ENCODE measurements at places on chromosomes 4 and X.
A peak's percentile ranks its signal among the peaks of the same experiment; 100 is the strongest.

- DNase-seq, result peak; percentile 88
Measured at GRCh38 chrX:155070975-155071693, at the start of the genes BRCC3, CMC4 and MTCP1. Gene BRCC3 (plus strand): TSS chrX:155071508. CDS start chrX:155071528, 20 bp downstream. Gene CMC4 (minus strand): TSS chrX:155071136. CDS start chrX:155064023, 7,113 bp downstream. Gene MTCP1 (minus strand): TSS chrX:155071136. CDS start chrX:155066010, 5,126 bp downstream.

DNA sequence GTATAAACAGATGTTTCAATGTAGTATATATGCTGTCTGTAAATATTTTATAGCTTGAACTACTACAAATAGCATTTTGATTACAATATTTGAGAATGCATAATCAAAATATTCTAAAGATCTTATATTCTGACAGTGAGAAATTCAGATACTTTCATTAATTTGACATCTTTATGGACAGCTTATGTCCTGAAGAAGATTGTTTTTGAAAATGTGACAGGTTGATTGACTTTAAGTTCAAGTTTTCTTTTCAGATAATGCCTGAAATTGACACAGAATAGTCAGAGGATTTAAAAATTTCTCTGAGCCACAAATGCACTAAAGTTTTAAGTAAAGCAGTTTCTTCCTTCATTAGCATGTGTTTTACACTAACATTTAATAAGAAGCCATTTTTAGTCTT is 799.8 kb downstream of the CCSER1 start:
- DNase-seq, result no peak

DNA sequence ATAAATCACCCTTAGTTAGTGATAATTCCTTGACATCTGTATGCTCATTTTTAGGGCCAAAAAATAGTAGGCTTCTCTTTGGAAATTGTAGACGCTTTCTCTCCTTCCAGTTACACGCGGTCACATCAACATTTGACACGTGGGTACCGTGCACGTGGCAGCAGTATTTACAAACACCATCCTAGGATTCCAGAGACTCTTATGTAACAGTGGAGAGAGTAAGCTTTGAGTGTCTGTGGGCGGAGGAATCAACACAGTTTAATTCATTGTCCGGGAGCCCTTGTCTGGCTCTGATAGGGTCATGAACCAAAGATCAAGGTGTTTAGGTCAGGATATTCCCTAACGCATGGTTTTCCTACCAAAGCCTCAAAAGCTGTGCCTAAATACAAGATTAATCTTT is 12.2 kb downstream of the TET2 start:
- peak; percentile 33 for DNase-seq

DNA sequence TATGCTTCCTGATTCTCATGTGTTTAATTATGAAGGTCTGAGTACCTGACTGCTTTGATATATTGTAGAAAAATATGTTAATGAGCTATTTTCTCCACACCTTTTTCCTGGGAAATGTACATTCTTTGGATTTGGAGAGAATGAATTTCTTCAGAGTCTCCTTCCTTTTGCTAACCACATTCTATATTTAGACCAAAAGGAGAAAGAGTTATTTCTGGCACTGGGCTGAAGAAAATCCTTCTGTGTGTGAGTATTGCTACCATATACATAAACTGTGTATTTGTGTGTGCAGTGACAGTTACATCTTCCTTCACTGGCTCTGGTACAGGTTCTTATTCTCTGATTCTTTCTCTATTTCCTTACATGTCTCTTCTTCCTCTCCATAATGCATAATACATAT is 44.5 kb upstream of the PGRMC2 start:
- DNase-seq, result no peak

GRCh38 chrX:53156207-53156596 is 62.3 kb downstream of the KANTR start:
- no peak for DNase-seq

- DNase-seq, result no peak
Measured at GRCh38 chrX:44483965-44484606, 58.6 kb downstream of the FUNDC1 start.

GRCh38 chrX:71910643-71910985 is at the start of gene NHSL2:
Gene NHSL2 (plus strand): TSS chrX:71910845.
- peak; percentile 41 for DNase-seq

GRCh38 chr4:140005699-140006098 is 148.3 kb downstream of the MAML3 start:
- peak; percentile 23 for DNase-seq

DNA sequence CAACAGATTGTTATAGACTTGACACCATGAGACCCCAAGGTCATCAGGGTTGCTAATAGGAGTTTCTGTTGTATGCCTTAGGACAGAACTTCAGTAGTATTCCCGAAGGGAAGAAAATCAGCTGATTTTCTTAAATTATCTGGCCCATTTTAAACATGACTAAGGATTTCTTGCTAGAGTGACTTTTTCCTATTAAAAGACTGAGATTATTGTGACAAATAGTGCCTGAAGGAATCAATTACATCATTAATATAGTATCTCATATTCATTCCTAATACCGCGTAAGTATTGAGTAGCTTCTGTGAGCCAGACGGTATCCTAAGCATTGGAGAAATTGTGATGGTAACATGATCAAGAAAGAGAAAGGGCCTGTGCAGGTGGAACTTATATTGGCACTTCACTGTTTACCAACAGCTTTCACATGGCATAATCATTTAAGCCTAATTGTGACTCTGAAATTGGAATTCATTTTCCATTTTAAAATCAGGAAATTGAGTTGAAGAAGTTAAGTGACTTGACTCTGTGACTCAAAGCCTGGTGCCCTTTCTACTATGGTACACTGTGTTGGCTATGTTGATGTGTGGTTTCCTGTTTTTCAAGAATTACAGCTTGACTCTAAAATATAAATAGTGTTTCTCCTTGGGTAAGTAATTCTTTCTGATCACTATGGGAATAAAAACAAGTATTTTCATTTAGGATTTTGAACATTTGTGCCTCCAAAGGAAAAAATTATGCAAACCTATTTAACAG is 4.1 kb downstream of the AFF1 start:
- DNase-seq, result no peak

- DNase-seq, result peak; percentile 7
Measured at GRCh38 chr4:134552063-134552462, 350.5 kb upstream of the PABPC4L start.

DNA sequence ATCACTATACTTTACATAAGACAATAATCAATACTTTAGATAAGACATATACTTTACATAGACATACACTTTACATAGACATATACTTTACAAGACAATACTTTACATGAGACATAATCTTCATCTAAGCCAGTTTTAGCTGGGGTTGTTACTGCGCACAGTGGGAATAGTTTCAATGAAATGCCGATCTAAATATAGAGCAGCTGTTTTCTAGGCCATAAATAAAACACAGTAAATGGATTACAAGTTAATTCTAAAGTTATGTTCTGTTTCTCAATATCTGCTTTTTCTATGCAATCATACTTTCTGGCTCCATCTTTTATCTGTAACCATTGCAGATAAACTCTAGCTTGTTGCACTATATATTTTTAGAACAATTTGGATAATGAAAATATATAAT is 1470.6 kb upstream of the PABPC4L start:
- DNase-seq, result no peak

- DNase-seq, result no peak
Measured at GRCh38 chrX:13401724-13402123, 81.9 kb upstream of the ATXN3L start.

- peak; percentile 61 for DNase-seq
Measured at GRCh38 chrX:40434947-40435346, 145.8 kb upstream of the ATP6AP2 start.

GRCh38 chr4:187027272-187027671 is 303.6 kb upstream of the FAT1 start:
- DNase-seq, result no peak

DNA sequence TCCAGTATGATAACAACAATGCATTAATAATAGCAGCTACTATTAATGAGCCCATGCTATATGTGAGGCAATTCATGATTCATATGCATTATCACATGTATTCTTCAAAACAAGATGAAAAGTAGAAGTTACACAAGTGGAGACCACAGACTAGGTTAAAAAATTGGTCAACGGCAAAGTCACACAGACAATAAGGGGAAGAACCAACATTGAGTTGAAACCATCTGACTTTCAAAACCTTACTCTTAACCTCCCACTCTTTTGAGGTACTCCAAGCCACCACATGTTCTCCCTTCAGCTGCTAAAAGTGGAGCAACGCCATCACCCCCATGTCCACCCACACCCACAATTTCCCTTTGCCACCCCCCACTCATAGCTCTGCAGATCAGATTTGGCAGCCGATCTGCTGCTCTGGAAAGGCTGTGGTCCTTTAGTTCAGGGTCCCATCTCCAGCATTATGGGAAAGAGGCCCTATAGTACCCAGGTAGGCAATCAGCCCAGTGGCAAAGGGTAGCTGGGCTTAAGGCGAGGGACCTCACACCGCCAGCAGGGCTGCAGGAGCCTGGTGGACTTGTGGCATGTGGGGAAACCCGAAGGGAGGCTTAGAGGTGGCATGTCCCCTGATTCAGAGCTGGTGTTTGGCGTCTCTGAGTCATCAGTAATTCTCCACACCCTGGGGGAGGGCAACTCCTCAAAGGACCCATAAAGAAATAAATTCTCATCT is 33.5 kb upstream of the CYBB start:
- DNase-seq, result no peak

GRCh38 chrX:69523314-69523713 is 19.2 kb downstream of the NALF2 start:
- DNase-seq, result peak; percentile 19

- DNase-seq, result no peak
Measured at GRCh38 chr4:37365888-37366287, 121.3 kb downstream of the NWD2 start.

Measured in iPS-NIHi11 (cell line).